NAMALWA (cell line): ENCODE measurements at places on chromosomes 7 and 10.

DNA sequence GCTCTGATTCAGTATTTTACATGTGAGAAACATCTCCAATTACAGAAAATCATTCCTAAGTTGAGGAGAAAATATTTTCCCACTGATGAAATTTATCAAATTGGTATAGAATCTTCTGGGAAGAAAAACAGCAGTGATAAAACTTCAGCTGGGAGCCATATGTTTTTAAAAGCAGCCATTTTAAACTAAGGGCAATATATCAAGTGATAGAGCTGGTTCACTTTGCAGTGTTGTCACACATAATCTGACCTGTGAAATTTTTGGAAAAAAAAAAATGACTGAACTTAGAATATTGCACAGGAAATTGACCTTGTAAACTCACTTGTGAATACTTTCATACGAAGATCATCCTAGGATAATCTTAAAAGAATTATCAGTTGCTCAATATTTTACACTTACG is 10.5 kb upstream of the EZH2 start:
- DNase-seq: no peak

- no peak for DNase-seq
Observed at GRCh38 chr7:19095353-19095860, 22.0 kb downstream of the TWIST1 start.

DNA sequence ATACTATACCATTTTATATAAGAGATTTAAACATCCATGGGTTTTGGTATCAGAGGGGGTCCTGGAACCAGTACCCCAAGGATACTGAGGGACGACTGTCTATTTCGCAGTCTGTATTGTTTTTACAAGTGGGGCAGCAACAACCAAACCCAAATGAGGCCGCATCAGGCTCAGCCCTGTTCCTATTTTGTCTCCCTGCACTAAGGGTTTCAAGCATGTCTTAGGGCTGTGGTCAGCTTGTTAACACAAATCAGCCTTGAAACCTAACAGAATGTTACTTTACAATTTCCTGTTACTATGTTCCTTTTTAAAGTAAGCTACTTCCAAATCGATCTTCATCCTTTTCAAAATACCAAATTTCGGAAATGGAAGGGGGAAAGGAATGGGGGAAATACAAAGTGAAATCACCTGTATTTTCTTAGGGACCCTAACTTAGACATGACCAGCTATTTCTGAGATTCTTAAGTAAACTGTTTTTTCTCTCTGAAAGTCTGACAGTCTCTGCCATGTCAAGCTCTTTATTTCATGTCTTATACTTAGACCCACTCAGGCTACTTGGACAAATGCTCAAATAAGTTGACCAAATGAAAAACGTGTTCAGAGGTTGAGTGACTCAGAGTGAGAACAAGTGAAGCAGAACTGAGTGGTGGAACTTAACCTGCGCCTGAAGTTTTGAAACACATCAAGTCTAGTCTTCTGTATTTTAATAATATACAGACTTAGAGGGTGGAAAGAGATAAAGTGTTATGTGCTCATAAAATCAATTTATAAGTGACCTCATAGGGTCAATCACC is 75.8 kb downstream of the C1GALT1 start:
- DNase-seq: peak; percentile 76

DNA sequence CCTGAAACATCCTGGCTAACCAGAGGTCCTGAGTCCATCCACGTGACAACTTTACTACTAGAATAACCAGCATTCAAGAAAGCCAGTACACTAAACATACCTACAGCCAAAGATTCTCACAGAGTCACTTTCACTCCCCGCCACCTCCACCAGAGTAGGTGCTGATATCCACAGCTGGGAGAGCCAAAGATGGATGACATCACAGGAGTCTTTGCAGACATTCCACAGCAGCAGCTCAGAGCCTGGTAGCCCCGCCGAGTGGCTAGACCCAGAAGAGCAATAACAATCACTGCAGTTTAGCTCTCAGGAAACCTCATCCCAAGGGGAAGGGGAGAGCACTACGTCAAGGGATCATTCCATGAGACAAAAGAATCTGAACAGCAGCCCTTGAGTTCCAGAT is 13.5 kb upstream of the ADAM22 start:
- DNase-seq: no peak

- peak; percentile 87 for DNase-seq
Observed at GRCh38 chr7:2886900-2887299, 42.8 kb upstream of the GNA12 start.

DNA sequence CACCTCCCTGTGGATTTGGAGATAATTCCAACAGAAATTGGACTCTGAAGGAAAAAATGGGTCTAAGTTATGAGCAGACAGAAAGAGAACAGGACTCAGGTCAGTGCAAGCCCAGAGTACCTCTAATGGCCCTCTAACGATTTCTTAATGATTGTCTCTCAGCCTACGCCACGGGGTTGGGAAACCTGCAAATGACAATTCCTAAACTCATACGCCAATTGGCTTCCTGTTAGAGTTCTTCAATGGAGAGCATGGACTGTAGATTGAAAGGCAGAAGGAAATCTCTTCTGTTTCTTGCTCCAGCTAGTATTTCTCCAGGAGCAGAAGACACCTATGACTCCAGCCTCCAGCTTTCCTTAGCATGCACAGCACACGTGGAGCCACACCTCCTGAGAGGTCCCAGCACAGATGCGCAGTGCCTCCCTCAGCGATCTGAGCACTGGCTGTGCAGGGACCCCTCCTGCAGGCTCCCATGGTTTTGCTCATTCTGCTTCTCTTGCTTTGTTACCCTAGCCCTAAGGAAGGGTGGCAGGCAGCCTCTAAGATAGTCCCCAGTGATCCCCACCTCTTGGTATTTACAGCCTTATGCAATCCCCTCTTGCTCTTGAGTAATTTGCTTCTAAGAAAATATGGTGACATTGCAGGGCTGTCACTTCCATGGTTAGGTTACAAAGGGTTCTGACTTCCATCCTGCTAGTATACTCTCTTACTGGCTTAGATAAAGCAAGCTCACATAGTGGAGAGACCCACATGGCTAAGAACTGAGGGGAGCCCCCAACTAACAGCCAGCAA is 30.1 kb downstream of the DENND11 start:
- DNase-seq: no peak

DNA sequence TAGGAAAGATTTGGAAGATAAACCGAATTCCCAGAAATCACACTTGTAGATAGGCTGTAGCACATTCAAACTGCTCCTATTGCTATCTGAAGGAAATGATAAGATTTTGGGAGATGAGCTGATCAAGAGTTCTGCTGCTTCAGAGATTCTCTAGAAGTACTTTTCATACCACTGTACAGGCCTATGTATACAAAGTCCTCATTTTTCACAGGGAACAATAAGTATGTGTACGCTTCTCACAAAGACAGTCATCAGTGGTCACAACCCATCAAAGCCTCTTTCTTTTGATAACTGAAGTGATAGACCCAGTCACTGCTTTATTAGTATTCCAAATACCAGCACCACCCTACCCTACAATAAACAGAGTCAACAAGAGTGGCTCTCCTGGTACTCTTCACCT is 15.6 kb upstream of the SEPTIN7 start:
- DNase-seq: no peak

DNA sequence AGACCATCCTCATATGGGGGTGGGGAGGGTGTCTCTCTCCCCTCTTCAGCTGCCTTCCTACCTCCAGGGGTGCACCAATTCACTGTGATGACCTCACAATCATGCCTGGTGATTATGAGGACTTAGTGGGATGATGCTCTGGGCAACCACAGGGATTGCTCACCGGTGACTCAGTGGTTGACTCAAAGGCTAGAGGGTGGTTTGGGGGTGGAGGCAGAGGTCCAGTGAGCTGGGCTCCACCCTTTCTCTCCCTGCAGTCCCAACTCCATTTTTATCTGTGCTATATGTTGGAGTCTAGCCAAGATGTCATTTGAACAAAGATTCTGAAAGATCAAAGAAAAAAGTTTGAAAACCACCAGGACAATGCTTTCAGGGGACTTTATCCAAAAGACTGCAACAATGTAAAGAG is 286.9 kb downstream of the KCNMA1 start:
- no peak for DNase-seq

DNA sequence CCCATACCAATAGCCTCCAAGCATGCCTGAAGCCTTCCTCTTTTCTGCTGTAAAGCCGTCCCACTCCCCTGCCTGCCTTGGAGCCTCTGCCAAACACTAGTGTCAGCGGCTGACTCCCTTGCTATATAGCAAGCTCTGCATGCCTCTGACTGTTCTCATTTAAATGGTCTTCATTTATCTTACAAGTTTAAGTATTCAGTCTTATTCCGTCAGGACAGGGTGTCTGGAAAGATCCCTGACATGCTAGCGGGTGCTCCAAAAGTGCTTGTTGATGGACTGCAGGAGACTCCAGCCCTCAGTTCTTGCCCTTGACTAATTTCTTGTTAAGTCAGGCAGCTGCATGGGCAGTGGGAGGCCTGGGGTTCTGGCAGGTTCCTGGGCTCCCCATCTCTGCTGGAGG is 298.7 kb downstream of the GFRA1 start:
- DNase-seq: no peak

- DNase-seq: no peak
Observed at GRCh38 chr10:44982114-44982460, 3.5 kb upstream of the DEPP1 start.

GRCh38 chr7:106615808-106616707 is 44.9 kb downstream of the CCDC71L start:
- no peak for DNase-seq

DNA sequence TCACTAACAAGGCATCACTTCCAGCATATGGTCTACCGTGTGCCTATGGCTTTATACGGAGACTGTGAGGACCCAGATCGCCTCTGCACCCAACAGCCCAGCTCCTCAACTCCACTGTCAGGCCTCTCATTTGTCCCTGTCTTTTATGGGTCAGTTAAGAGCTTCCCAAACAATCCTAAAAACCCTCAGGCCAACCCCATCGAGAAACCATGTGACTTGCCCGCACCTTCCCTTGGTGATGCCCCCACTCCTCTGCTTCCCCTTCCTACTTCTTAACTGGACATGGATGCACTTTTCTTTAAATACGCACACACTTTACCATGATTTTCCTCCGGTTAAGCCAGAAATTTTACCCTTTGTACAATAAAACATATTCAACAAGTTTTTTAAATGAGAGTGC is 46.8 kb downstream of the BAIAP2L1 start:
- no peak for DNase-seq

GRCh38 chr10:77164616-77165311 is 472.8 kb downstream of the KCNMA1 start:
- DNase-seq: no peak

- DNase-seq: peak; percentile 22
Observed at GRCh38 chr7:13411151-13411550, 578.3 kb downstream of the ETV1 start.

DNA sequence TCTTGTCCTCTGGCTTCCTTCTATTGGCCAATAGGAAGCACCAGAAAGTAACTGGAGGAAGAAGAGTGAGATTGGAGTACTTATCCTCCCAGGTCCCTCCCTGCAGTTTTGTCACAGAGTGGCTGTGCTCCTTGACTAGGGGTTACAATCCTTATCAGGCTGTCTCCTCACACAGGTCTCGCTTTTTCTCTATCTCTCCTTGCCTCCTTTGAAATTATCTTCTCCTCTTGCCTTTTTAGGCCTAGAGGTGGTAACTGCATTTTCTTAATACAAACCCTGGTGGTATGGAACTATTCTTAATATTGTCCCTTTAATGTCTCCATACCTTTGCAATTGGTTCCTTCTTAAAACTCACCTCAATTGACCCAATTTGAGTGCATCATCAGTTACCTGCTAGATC is 2.7 kb downstream of the PRSS37 start:
- no peak for DNase-seq

DNA sequence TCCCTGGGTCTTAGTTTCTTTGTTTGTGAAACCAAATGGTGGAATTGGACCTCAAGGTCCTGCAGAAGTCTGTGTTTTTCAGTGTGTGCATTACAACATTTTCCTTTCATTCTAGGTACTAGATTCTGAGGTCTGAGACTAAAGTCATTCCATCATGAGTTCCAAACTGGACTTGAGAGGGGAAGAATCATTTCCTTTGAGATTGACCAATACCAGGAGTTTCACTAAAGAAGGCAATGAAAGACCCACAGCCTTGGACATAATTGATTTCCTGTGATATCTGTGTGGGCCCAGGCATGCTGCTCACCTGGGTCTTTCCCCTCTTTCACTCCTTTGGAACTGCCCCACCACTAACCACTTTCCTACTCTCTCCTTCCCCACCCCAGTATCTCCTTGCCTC is 18.2 kb downstream of the TAS2R41 start:
- no peak for DNase-seq

DNA sequence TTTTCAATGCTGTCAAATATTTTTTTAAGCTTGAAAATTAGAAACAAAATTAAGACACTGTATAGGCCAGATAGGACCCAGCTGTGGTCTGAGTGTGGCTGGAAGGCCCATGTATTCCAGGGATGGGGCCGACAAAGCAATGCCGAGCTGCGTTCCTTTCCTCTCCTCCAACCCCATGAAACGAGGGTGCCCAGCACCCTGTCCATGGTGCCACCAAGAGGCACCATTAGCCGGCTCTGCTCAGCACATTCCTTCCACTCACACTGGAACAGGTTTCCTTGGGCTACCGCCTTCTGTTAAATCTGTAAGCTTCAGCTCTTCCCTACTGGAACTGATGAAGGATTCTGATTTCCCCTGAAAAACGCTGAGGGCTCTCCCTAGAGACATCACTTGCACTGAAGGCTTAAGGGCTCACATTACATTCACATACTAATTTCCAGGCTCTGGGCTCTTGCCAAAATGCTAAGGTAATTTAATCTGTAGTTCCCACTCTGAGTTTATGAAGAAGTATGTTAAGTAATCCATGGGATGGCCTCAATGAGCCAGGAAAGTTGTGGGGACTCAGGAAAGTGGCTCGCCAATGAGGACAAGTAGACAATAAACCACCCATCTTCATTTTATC is 73.7 kb upstream of the CAMK2B start:
- DNase-seq: no peak

DNA sequence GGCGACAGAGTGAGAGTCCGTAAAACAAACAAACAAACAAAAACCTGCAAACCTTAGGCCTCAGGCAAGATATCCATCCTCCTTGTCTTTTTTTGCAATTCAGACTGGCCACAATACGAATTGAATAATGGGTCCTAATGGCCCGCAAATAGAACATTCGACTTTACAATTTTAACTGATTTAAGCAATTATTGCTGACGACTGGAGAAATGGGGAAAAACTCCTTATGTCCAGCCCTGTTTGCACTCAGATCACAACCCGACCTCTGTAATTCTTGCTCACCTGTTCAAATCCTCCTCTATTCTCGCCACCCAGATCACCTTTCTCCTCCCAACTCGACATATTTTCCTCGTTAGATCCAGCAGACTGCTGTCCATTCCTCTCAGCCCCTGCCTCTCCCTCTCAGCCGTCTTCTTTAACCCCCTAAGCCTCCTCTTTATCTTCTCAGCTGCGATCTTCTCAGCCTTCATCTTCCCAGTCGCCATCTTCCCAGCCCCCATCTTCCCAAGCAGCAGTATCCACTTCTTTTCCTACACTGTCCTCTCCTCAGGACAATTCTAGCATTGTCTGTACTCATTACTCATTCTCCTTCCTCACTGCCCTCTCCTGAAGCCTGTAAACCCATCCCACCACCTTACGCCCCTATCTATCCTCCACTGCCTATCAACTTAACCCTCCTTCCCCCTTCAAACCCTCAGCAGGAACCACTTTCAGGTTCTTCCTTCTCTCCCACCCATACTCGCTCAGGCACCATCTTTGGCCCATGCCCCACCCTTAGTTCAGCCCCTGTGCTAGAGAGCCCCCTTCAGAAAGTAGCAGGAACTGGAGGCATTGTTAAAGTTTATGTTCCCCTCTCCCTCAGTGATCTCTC is 61.8 kb downstream of the LRRC17 start:
- peak; percentile 54 for DNase-seq
